A549 treated with ZK216348 at 1 μM for 4 hours (cell line): ENCODE measurements at places on chromosomes 5 and 9. TPM values are rescaled to one million over a fixed set of nuclear protein-coding genes. Genes with fewer than 3 reads are reported as not detected.

Gene BRINP1
- total RNA-seq, result 0.16 to 0.27 TPM (median 0.23 TPM) in 5 replicates

Gene PCDHGB6
- 0.07 to 0.12 TPM (median 0.08 TPM) in 4 of 5 replicates, not detected in the other for total RNA-seq

Gene FCN1
- not detected in 5 replicates for total RNA-seq

Gene TIGD6
- total RNA-seq, result 5.2 to 8.2 TPM (median 5.8 TPM) in 5 replicates

Gene EIF4EBP3
- total RNA-seq, result 1.8 to 3.2 TPM (median 2.2 TPM) in 5 replicates

Gene PHYHD1
- not detected in 5 replicates for total RNA-seq

Gene NXNL2
- total RNA-seq, result 0.67 to 1.5 TPM (median 0.80 TPM) in 5 replicates

Gene CDX1
- not detected in 5 replicates for total RNA-seq

Gene C5orf52
- total RNA-seq, result not detected in 5 replicates

Gene SPARC
- total RNA-seq, result 13.5 to 27.1 TPM (median 21.9 TPM) in 5 replicates

Gene GPX8
- total RNA-seq, result 27.0 to 41.5 TPM (median 36.1 TPM) in 5 replicates

Gene GABRA6
- not detected in 5 replicates for total RNA-seq

Gene RFESD
- 1.9 to 3.0 TPM (median 2.6 TPM) in 5 replicates for total RNA-seq

Gene C5orf34
- 3.5 to 6.2 TPM (median 4.5 TPM) in 5 replicates for total RNA-seq

Gene KDM4C
- total RNA-seq, result 8.4 to 11.4 TPM (median 9.2 TPM) in 5 replicates

Gene LPAR1
- total RNA-seq, result 17.0 to 23.1 TPM (median 21.3 TPM) in 5 replicates

Gene IRX2
- total RNA-seq, result 1.1 to 2.1 TPM (median 1.8 TPM) in 5 replicates

Gene CER1
- total RNA-seq, result not detected in 5 replicates

Gene SAPCD2
- 12.1 to 27.8 TPM (median 24.6 TPM) in 5 replicates for total RNA-seq

Gene CD274
- 1.2 to 2.7 TPM (median 1.8 TPM) in 5 replicates for total RNA-seq

Gene CATSPER3
- total RNA-seq, result 0.20 to 0.57 TPM (median 0.40 TPM) in 5 replicates

Gene ITK
- 0.17 to 0.29 TPM (median 0.26 TPM) in 3 of 5 replicates, not detected in the others for total RNA-seq

Gene LRRTM2
- total RNA-seq, result not detected in 5 replicates

Gene TICAM2
- 0.30 to 1.4 TPM (median 0.88 TPM) in 5 replicates for total RNA-seq

Gene SYNPO
- 17.5 to 31.2 TPM (median 29.6 TPM) in 5 replicates for total RNA-seq

Gene DDX41
- total RNA-seq, result 89.5 to 135 TPM (median 113 TPM) in 5 replicates

Gene NUTM2F
- not detected in 5 replicates for total RNA-seq

Gene CDH9
- not detected in 5 replicates for total RNA-seq

Gene PCDHAC2
- total RNA-seq, result 3.3 to 7.4 TPM (median 4.4 TPM) in 5 replicates

Gene AGXT2
- total RNA-seq, result not detected in 5 replicates

Gene ACTBL2
- total RNA-seq, result 0.09 to 0.12 TPM in 2 of 5 replicates, not detected in the others

Gene CDC20B
- total RNA-seq, result 0.07 to 0.13 TPM (median 0.08 TPM) in 3 of 5 replicates, not detected in the others

Gene ACOT12
- total RNA-seq, result not detected in 5 replicates

Gene F12
- 11.6 to 25.9 TPM (median 23.8 TPM) in 5 replicates for total RNA-seq

Gene OR1L6
- total RNA-seq, result not detected in 5 replicates

Gene POMT1
- 11.0 to 20.8 TPM (median 19.3 TPM) in 5 replicates for total RNA-seq

Gene MAMDC2
- total RNA-seq, result 0.18 to 0.43 TPM (median 0.21 TPM) in 5 replicates

Gene LRRC70
- 0.25 TPM in 1 of 5 replicates, not detected in the others for total RNA-seq

Gene MAST4
- total RNA-seq, result 1.1 to 2.3 TPM (median 1.6 TPM) in 5 replicates

Gene ADAMTS6
- 0.02 to 0.19 TPM (median 0.11 TPM) in 5 replicates for total RNA-seq

Gene TAF1L
- total RNA-seq, result 0.02 TPM in 1 of 5 replicates, not detected in the others

Gene JAKMIP2
- not detected in 5 replicates for total RNA-seq

Gene PCDHB10
- not detected in 5 replicates for total RNA-seq

Gene OTULINL
- total RNA-seq, result 10.6 to 13.5 TPM (median 12.9 TPM) in 5 replicates

Gene EXOSC2
- total RNA-seq, result 52.3 to 77.6 TPM (median 54.2 TPM) in 5 replicates

Gene RANBP3L
- 0.06 TPM in 1 of 5 replicates, not detected in the others for total RNA-seq
